ENCODE measurements at places on chromosomes 5 and 9.

DNA sequence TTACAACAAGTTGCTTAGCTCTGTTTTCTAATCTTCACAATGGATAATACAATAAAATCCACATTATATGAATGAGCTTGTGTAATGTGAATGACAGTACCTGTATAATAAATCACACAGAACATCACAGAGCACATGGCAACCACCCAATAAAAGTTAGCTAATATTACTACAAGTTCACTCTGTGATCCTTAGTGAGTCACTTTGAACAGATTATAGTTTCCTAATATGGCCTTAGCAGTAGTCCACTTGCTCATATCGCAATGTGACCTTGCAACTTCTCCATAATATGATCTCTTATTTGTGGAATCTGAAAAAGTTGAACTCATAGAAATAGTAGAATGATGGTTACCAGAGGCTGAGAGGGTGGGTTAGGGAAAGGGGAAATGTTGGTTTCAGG is 361.3 kb downstream of the PTPRD start:
- no peak for DNase-seq

DNA sequence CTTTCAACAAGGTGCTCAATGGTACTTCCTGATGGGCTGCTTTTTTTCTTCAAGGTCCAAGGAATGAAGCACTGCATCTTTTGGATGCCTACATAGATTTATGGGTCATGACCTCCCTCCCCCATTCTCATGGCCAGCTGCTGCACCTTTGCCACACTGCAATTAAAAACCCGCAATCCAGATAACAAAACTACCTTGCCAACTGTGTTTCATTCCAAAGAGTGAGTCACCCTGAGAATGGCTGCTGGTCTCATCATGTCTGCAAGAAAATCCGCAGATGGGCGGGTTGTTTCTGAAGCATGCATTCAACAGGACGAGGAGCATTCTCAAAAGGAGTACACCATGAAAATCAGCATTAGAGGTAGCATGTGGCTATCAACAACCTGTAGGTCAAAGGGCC is 139.8 kb downstream of the ELAVL2 start:
- DNase-seq: no peak

DNA sequence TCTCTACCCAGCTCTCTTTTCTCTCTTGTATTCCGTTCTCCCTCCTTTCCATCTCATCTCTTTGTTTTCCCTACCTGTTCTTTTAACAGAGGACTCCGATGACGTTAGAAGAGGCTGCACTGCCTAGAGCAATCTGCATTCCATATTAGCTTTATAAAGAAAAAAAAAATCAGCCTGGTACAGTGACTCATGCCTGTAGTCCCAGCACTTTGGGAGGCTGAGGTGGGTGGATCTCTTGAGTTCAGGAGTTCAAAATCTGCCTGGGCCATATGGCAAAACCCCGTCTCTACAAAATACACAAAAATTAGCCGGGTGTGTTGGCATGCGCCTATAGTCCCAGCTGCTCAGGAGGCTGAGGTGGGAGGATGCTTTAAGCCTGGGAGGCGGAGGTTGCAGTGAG is 49.0 kb downstream of the DAPK1 start:
- no peak for DNase-seq

GRCh38 chr5:124027441-124027840 is 515.5 kb downstream of the CSNK1G3 start:
- DNase-seq: no peak

DNA sequence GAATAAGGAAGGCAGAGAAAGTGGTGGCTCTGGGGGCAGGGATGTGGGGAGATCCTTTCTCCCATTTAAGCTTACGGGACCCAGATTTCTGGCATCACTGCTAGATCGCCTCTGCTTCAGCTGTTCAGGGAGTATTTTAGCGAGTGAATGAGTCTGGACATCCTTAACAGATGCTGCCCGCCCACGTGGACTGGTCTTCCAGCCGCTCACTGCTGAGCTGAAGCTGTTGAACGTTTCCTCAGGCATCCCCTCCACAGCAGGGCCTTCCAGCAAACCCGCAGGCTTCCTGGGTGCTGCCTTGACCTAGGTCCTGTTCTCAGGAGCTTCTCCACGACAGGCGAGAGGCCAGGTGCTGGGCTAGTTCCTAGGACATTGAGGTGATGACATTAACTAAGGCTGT is 144.4 kb upstream of the EFNA5 start:
- DNase-seq: no peak

DNA sequence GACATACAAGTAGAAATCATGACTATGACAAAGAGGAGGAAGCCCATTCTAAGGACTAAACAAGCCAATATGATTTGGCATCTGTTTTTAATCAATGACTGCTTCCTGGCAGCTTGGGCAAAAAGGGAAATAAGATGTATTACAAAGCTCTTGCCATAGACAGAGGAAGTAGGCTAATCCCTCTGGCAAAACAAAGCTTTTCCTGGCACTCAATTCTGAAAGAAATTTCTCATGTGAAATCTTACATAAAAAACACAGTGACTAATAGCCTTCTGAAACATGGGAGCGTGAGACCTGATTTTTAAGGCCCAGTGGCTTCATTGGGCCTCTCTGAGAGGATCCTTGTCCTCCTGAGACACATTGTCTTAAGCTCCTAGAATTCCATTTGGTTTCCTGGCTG is 93.6 kb downstream of the COL23A1 start:
- no peak for DNase-seq

DNA sequence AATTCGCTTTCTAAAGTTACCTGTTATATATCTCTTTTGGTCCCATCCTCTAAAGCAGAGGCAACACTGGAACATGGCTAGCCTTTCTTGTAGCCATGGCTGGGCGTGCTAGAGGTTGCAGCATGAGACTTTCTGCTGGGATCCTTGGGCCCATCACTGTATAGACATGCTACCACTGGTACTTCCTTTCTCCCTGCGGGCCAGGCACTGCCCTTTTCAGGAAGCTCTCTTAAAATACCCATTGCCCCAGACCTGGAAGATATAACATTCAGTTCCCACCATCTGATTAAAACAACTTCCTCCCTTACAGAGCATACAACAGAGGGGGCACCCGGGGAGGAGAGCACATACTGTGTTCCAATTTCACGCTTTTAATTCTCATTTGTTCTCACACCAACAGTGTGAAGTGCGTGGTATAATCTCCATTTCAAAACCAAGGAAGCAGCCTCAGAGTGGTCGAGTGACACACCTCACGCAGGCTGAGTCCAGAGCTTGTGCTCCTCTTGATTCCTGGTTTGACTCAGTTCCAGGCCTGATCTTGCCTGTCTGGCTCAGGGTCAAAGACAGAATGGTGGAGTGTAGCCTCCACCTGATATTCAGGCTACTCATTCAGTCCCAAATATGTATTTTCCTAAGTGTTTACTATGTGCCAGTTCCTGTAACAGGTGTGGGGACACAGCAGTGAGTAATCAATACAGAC is 22.6 kb downstream of the PTGS1 start:
- DNase-seq: no peak

All from CD4-positive, alpha-beta T cell treated with Interleukin-6 at 100 ng/mL for 8 hours (primary cell).